Activated CD4-positive, alpha-beta T cell treated with anti-CD3 and anti-CD28 coated beads for 36 hours (primary cell): ENCODE measurements at places on chromosomes 1 and 21.

GRCh38 chr1:53148123-53148522, 5.7 kb upstream of the SLC1A7 start:
- no peak overlapping the region for H3K4me3 ChIP-seq
- no peak for DNase-seq
- H3K27ac ChIP-seq, result no peak overlapping the region
- H3K4me1 ChIP-seq, result no peaks in the 10 kb centered on the region
- H3K27me3 ChIP-seq, result no peaks in the 10 kb centered on the region

DNA sequence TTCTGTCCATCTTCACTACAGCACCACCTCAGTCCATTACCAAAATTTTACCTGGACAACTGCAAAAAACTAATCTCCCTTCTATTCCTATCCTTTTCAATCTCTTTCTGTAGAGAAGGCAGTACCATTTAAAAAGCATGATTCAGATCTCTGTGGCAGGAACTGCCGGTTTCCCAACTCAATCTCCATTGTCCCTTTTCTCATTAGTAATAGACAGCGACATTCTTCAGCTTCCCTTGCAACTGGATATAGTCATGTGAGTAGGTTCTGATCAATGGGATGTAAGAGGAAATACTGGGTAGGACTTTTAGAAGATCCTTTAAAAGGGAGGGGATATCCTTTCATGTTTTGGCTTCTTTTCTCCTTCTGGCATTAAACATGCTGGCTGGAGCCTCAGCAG, 74.9 kb downstream of the ADCY10 start:
- no peaks in the 10 kb centered on the region for H3K36me3 ChIP-seq
- H3K4me1 ChIP-seq, result no peaks in the 10 kb centered on the region
- DNase-seq, result no peak
- H3K27me3 ChIP-seq, result peaks cover 2% of the 10 kb centered on the region

- peaks cover 5% of the 10 kb centered on the region for H3K36me3 ChIP-seq
- no peak overlapping the region for H3K4me3 ChIP-seq
- H3K27ac ChIP-seq, result peak overlapping the region; percentile 63
- H3K4me1 ChIP-seq, result peaks cover 39% of the 10 kb centered on the region
These were observed 4.8 kb upstream of the MDM4 start for GRCh38 chr1:204511366-204511765.

DNA sequence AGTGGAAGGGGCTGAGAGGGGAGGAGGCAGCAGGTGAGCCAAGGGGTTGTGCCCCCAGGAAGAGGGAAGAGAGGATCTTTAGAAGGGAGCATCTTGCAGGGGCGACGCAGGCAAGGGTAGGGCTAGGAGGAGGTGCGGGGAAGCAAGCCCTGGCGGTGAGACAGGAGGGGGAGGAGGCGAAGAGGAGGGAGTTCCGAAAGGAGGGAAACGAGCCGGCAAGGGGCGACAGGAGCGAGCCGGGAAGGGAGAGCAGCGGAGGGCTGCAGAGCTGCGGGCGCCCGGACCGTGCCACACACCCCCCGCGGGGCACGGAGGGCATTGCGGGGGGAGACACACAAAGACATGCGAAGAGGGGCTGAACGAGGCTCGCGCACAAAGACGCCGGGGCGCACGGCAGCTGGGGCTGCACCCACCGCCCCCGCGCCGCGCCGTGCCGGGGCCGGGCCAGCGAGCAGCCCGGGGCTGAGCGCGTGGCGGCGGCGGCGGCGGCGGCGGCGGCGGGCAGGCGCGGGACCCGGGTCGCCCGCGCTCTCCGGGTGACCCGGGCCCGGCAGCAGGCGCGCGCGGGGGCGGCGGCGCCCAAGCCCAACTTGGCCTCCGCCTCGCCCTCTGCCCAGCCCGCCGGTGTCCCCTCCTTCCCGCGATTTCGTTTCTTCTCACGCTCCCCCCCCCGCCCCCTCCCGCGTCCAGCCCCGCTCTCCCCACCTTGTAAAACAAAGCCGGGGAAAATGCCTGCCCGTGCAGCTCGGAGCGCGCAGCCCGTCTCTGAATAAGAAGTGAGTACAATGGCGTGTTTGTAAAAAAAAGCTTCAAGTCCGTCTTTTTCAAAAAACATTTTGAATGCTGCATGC, at the start of gene KCNK2:
TSS of gene KCNK2 (plus strand) at position 206 of the 851 bp plus-strand sequence. CDS start 649 bp downstream, outside the sequence.
- H3K4me3 ChIP-seq, result peak within 1 kb of the TSS; percentile 30
- no peaks in the 10 kb centered on the region for H3K36me3 ChIP-seq
- H3K4me1 ChIP-seq, result peaks cover 8% of the 10 kb centered on the region
- peaks cover 47% of the 10 kb centered on the region for H3K27me3 ChIP-seq
- H3K27ac ChIP-seq, result no peak within 1 kb of the TSS

- no peak overlapping the region for H3K27ac ChIP-seq
- peaks cover 34% of the 10 kb centered on the region for H3K27me3 ChIP-seq
- no peaks in the 10 kb centered on the region for H3K4me1 ChIP-seq
These were observed 16.9 kb upstream of the EFCAB14 start for GRCh38 chr1:46735708-46736324.

DNA sequence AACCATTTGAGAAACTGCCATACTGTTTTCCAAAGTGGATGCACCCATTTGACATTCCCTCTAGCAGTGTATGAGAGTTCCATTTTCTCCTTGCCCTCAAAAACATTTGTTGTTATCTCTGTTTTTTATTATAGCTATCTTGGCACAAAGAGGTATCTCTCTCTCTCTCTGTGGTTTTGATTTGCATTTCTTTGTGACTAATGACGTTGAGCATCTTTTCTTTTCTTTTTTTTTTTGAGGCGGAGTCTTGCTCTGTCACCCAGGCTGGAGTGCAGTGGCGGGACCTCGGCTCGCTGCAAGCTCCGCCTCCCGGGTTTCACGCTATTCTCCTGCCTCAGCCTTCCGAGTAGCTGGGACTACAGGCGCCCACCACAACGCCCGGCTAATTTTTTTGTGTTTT, 17.4 kb upstream of the ZMYM6 start:
- H3K4me1 ChIP-seq, result peaks cover 4% of the 10 kb centered on the region
- no peaks in the 10 kb centered on the region for H3K36me3 ChIP-seq
- no peak overlapping the region for H3K27ac ChIP-seq

DNA sequence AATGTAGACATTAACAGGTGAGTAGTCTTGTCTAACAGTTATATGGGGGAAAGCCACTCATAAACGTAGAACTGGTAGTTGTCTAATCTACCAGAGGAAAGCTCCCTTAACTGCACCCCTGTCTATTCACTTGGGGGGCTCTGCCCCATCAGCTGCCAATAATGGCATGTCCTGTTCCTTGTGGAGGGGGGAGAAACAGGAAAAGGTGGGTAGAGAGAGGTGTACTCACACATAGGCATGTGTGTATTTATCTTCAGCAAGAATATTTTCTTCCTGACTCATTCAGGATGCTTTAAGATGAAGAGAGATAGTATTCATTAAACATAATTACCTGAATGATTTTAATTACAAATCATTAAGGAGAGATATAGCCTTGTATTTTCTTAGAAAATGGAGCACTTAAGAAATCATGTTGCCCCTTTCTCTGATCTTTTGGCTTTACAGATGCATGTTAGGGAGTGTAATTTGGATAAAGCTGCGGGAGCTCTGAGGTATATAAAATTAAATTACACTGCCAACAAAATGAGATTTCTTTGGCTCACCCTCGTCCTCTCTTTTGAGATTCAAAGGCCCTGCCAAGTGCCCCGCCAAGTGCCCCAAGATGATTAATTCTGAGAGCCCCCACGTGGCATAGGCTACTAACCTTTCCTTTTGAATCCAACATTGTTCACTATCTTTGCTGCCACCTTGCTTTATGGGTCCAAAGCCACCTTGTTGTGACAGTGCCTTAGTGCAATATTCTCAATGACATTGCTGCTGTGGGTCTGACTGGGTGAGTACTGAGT, 286.3 kb upstream of the LYPLAL1 start:
- H3K4me3 ChIP-seq, result no peak overlapping the region
- H3K4me1 ChIP-seq, result no peaks in the 10 kb centered on the region
- no peak for DNase-seq
